ENCODE measurements at places on chromosomes 2 and 18. TPM values are rescaled to one million over a fixed set of nuclear protein-coding genes. Genes with fewer than 3 reads are reported as not detected.

The CHRNG gene
- total RNA-seq: not detected

The NEURL3 gene
- 0.16 TPM for total RNA-seq

The AQP4 gene
- not detected for total RNA-seq

The ACOXL gene
- total RNA-seq: not detected

The DSEL gene
- 74.9 TPM for total RNA-seq

The IL36G gene
- total RNA-seq: not detected

The EMILIN1 gene
- total RNA-seq: 257 TPM

The CIB4 gene
- not detected for total RNA-seq
